ENCODE measurements at places on chromosomes 1 and 21.
A peak's percentile ranks its signal among the peaks of the same experiment; 100 is the strongest.

GRCh38 chr1:4710592-4711415, 56.4 kb downstream of the AJAP1 start:
- no peak for DNase-seq

GRCh38 chr1:118914379-118915161, 73.6 kb downstream of the TBX15 start:
- DNase-seq = no peak

- peak; percentile 31 for DNase-seq
Measured at GRCh38 chr1:81802707-81803430, 2.1 kb downstream of the ADGRL2 start.

DNA sequence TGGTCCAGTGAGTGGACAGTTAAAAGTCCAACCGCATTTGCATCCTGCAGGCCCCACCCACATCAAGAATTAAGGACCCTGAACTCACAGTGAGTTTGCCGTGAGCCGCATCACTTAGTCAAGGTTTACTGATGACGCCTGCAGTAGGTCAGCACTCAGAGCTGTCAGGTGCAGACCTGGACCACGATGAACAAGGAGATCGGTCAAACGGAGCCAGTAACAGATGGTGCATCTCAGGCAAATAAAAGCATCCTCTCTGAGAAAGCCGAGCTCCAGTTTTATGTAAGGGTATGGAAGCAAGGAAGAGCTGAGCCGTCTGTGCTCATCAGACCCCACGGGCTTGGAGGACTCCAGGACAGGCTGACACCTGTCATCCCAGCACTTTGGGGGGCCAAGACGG, 4.5 kb downstream of the PRDM15 start:
- no peak for DNase-seq

- DNase-seq = no peak
Measured at GRCh38 chr1:244050014-244050834, 859 bp upstream of the ZBTB18 start.

DNA sequence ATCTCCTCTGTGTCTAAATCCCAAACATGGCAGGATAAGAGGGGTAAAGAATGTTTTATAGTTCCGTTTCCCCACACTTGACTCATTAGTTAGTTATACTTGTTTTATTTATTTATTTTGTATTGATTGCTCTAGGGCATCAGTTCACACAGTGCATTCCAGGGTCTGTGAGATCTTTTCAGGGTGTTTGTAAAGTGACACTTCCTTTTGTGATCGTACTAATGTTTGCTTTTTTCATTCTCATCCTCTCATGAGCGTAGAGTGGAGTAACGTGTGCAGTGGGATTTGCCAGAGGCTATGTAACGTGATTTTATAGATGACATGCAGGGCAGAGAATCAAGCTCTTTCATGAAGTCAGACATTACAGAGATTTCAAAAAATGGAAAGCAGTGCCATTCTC, 103.2 kb downstream of the SCCPDH start:
- no peak for DNase-seq

GRCh38 chr21:43191971-43192370, 23.2 kb downstream of the CRYAA start:
- no peak for DNase-seq
